CD4-positive, alpha-beta T cell treated with Interferon gamma for 1 hour (primary cell): ENCODE measurements at places on chromosomes 5 and 9.

GRCh38 chr9:83182071-83182470 is 119.1 kb upstream of the RASEF start:
- DNase-seq: no peak

GRCh38 chr9:69045821-69046220 is 10.3 kb downstream of the FXN start:
- no peak for DNase-seq

GRCh38 chr5:172584638-172585037 is 56.4 kb upstream of the NEURL1B start:
- DNase-seq: no peak

DNA sequence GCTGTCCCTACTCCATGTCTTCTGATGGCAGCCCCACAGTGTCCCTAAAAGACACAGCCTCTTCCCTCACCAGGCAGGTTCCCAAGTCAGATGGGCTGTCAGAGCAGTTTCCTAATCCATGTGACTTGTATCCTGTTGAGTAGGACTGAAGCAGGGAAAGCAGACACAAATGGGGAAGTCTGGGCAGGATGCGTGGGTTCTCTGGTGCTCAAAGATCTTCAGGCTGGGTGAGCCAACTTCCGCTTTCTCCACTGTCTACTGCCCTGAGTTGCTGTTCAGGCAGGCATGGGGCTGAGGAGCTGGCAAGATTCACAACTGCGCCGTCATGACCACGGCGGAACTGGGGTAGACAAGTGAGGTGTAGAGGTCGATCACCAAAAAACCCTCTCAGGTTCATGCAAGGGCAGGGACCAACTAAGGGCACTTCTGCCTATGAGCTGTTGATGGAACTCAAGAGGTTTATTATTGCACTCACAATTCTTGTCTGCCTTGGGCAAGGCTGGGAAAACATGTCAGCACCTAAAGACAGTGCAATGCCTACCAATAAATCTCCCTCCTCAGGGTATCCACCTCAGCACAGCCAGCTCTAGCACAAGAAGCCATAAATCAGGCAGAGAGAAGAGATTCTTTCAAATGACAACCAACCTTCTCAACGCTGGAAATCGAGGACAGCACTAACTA is 83.4 kb downstream of the RAPGEF1 start:
- peak; percentile 91 for DNase-seq

DNA sequence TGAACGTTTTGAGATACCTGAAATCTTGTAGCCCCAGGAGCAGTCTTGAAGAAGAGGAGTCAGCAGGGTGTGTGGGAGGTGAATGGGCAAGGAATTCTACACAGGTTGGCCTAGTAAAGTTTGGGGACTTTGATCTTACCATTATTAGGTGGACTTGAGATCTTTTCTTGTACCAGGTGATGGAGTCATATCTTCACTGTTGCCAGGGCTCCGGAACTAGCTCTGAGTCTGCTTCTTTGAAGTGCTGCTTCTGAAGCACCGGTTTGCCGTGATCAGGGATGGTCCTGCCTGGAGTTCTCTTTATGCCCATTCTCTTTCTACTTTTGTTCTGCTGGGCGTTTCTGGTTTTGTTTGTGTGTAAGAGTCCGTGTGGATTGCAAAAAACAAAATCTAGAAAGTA is 27.4 kb downstream of the RCL1 start:
- DNase-seq: no peak

DNA sequence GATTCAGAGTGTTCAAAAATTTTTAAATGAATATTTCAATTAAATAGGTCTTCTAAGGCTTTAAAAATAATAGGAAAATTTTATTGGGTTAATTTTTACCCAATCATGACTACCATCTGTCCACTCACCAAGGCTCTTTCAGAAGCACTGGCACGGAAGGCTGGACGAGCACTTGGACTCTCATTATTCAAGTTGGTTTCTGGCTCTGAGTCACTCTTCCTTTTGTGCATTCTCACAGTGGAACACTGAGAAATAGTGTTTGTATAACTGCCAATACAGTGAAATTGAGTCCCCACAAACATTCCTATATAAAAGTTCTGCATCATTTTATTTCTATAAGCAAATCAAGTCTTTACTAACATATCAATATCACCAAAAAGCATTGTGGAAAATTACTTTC is 1149.0 kb downstream of the EFNA5 start:
- no peak for DNase-seq
